ENCODE measurements at places on chromosomes 12 and 14.
A peak's percentile ranks its signal among the peaks of the same experiment; 100 is the strongest.

GRCh38 chr12:84058136-84058535 is 854.5 kb downstream of the SLC6A15 start:
- H3K27ac ChIP-seq = no peak overlapping the region
- no peaks in the 10 kb centered on the region for H3K36me3 ChIP-seq
- no peaks in the 10 kb centered on the region for H3K4me1 ChIP-seq
- DNase-seq = no peak

DNA sequence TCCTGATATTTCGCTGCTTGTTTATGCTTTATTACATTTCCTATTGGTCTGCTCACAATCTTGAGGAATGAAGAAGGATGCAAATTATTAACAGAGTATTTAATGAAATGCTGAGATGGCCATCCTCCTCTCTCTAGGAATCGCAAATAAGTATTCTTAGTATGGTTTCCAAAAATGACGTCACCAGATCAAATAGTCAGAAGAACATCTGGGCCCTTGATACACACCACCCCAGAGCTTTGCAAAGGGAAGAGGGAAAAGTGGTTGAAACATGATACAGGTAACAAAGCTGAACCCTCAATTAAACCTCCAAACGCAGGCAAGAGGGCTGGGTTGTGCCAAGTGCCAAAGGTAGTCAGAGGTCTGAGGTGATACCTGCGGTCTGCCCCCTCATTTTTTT is 107.3 kb downstream of the BCL11B start:
- H3K36me3 ChIP-seq = peaks cover 6% of the 10 kb centered on the region
- H3K27ac ChIP-seq = no peak overlapping the region
- no peak overlapping the region for H3K4me3 ChIP-seq
- no peak for DNase-seq

GRCh38 chr12:12964255-12964654 is 12.3 kb upstream of the GPRC5D start:
- H3K36me3 ChIP-seq = no peaks in the 10 kb centered on the region
- no peak for DNase-seq
- H3K27me3 ChIP-seq = no peaks in the 10 kb centered on the region
- no peaks in the 10 kb centered on the region for H3K4me1 ChIP-seq
- no peak overlapping the region for H3K4me3 ChIP-seq

- H3K4me3 ChIP-seq = no peak overlapping the region
- no peak overlapping the region for H3K27ac ChIP-seq
- DNase-seq = no peak
- H3K36me3 ChIP-seq = peaks cover 61% of the 10 kb centered on the region
- peaks cover 19% of the 10 kb centered on the region for H3K4me1 ChIP-seq
These were observed 4.0 kb downstream of the AP1G2 start for GRCh38 chr14:23563473-23564180.

- peaks cover 11% of the 10 kb centered on the region for H3K4me1 ChIP-seq
- no peaks in the 10 kb centered on the region for H3K27me3 ChIP-seq
- H3K4me3 ChIP-seq = peak overlapping the region; percentile 91
These were observed 541 bp upstream of the RNU6-7 start for GRCh38 chr14:32201193-32201815.

- no peak for DNase-seq
- H3K4me1 ChIP-seq = no peaks in the 10 kb centered on the region
- peaks cover 8% of the 10 kb centered on the region for H3K27me3 ChIP-seq
These were observed 30.6 kb upstream of the TSPAN9 start for GRCh38 chr12:3046441-3047200.

DNA sequence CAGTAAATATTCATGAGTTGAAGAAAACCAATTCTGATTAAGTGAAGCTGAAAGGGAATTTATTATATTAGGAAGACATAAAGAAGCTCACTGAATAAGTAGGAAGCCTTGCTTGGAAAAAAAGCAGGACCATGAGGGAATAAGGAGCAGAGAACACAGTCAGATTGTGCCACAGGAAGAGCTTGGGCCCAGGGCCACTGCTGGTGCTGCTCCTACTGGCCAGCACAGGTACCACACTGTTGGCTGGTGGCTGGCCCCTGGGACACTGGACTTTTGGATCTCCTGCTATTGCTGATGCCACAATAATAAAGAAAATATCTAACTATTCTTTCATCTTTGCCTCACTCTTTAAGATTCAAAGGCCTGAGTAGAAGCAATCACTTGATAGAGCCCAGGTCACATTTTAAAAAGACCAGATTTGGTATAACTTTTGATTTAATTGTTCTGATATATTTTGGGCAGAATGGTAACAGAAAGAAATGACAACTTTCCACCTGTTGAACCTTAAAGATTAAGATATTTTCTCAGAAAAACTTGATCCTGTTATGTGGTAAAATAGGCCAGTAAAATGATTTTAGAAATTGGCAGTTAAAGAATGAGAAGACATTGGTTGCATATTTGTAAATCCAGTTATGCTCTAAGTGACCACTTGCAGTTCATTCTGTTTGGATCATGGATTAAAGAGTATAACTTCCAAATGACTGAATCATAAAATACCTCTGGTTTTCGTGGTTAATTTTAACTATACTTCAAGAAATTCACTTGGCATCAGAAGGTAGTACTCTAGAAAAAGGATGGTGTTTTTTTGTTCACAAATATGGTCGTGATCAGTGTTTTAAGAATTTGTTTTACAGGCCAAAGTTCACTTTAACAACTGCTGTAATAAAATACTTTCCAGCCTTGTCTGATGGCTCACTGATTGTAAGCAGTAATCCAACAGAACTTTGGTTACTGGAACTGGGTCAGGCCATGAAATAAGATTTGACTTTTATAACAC is 68.3 kb downstream of the DERA start:
- DNase-seq = no peak
- H3K4me1 ChIP-seq = no peaks in the 10 kb centered on the region
- H3K4me3 ChIP-seq = no peak overlapping the region
- no peaks in the 10 kb centered on the region for H3K27me3 ChIP-seq
- no peak overlapping the region for H3K27ac ChIP-seq

DNA sequence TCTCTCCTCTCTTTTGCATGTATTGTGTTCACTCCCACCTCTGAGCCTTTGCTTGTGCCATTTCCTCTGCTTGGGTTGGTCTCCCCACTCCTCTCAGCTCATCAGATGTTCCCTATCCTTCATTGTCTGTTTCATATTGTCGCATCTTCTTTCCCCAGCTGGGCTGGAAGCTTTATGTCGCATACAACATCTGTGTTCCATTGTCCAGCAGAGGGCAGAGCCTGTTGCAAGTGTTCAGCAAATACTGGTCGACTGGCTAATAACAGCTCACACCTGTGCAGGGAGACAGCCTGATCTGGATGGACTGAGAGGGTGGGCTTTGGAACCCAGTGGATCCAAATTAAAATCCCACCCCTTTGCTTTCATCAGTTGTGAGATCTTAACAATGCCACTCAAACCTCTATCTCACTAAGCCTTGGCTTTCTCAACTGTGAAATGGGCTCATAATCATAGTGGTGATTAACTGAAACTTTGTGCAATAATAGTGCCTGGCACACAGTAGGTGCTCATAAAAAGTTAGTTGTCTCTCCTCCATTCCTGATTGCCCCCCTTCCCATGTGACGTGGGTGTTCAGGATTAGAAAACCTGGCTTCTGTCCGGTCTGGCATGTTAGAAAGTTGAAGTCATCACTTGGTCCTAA is 75.8 kb downstream of the RIN3 start:
- no peak for DNase-seq
- H3K4me1 ChIP-seq = peaks cover 51% of the 10 kb centered on the region
- no peak overlapping the region for H3K4me3 ChIP-seq
- no peaks in the 10 kb centered on the region for H3K27me3 ChIP-seq
- no peaks in the 10 kb centered on the region for H3K36me3 ChIP-seq

- H3K36me3 ChIP-seq = no peaks in the 10 kb centered on the region
- H3K27me3 ChIP-seq = peaks cover 1% of the 10 kb centered on the region
- no peak for DNase-seq
These were observed 10.6 kb upstream of the LBHD2 start for GRCh38 chr14:103073367-103073875.

DNA sequence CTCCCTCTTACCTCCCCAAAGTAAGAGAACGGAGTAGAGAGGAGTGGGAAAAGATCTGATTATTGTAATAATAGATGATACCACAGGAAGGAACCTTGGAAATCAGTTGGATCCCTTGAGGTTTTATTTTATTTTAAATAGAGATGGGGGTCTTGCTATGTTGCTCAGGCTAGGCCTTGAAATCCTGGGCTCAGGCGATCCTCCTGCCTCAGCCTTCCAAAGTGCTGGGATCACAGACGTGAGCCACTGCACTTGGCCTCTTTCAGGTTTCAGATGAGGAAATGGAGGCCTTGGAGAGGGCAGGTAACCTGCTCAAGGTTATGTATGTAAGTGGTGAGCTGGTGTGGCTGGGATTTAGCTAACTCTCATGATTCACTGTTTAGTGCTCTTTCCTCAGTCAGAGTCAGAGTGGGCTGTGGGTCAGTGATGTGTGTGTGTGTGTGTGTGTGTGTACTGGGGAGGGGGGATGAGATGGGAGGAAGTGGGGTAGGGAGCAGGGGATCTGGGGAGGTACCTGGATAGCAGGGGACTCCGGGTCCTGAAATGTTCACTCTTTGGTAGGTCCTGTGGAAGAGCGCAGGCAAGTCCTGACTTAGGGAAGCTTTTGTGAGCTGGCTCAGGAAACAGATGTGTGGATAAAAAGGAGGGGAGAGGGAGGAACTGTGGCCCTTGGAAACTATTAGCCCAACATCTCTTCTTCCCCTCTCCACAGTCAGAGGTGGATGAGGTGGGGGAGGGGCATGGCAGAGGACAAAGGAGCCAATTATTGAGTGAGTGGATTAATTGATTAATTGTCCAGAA is 4.7 kb upstream of the CISTR start:
- no peak overlapping the region for H3K27ac ChIP-seq
- peaks cover 17% of the 10 kb centered on the region for H3K4me1 ChIP-seq
- DNase-seq = no peak
- H3K27me3 ChIP-seq = peaks cover 22% of the 10 kb centered on the region
- no peaks in the 10 kb centered on the region for H3K36me3 ChIP-seq

DNA sequence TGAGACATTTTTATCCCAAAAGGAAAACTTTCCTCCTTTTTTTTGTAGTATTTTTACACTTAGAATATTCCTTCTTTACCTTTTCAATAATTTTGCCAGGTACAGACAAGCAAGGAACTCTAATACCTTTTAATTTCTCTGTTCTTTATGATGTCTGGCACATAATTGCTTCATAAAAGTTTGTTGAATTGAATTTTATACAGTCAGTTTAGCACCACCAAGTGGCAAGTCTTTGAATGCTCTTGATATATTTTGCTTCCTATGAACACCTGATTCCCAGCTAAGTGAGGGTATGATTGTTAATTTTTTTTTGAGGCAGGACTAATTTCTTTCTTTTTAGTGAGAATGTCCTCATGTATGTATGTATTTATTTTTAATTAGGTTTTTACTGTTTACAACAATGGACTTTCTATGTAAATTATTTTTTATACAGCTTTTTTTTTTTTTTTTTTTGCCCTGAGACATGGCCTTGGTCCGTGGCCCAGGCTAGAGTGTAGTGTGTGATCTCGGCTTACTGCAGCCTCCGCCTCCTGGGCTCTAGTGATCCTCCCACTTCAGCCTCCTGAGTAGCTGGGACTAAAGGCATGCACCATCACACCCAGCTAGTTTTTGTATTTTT is 6.9 kb downstream of the TBC1D15 start:
- H3K36me3 ChIP-seq = peaks cover 12% of the 10 kb centered on the region
- no peak overlapping the region for H3K4me3 ChIP-seq
- no peak for DNase-seq
- no peaks in the 10 kb centered on the region for H3K27me3 ChIP-seq
- H3K27ac ChIP-seq = no peak overlapping the region

DNA sequence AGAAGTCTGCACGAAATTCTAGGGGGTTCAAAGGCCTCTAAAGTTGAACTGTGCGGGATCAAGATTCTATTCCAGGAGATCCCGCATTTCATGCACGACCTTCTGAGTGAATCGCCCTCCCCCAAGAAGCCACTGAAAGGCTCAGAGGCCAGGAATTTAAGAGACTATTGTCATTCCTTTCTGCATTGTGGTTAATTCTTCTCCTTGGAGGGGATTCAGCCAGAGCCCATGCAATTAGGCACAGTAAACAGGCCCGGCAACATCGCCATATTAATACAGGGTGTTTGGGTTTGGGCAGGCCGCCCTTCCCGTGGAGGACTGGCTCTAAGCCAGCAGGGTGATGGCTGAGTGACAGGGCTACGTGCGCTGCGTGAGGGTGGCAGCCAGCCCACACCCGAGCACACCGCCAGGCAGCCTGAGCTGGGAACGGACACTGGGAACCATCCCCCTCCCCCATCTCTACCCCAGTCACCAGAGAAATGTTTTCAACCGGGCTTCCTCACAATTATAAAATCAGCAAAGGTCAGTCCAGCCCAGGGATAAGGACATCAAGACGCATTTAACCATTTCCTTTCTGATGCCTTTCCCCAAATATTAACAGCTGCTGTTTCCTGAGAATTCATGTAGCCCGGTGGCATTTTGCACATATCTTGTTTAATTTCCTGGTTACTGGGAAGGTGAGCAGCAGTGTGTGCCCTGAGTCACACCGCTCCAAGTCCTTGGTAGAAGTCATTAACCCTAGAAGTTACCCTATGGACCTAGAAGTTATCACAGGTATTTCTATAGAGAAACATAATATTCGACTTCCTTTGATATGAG is 12.5 kb downstream of the EGLN3 start:
- no peak overlapping the region for H3K4me3 ChIP-seq
- no peaks in the 10 kb centered on the region for H3K27me3 ChIP-seq
- H3K36me3 ChIP-seq = no peaks in the 10 kb centered on the region
- H3K4me1 ChIP-seq = no peaks in the 10 kb centered on the region
- H3K27ac ChIP-seq = no peak overlapping the region

GRCh38 chr12:22287776-22288621 is 46.5 kb downstream of the ST8SIA1 start:
- H3K4me1 ChIP-seq = peaks cover 7% of the 10 kb centered on the region
- no peaks in the 10 kb centered on the region for H3K27me3 ChIP-seq
- no peak for DNase-seq

DNA sequence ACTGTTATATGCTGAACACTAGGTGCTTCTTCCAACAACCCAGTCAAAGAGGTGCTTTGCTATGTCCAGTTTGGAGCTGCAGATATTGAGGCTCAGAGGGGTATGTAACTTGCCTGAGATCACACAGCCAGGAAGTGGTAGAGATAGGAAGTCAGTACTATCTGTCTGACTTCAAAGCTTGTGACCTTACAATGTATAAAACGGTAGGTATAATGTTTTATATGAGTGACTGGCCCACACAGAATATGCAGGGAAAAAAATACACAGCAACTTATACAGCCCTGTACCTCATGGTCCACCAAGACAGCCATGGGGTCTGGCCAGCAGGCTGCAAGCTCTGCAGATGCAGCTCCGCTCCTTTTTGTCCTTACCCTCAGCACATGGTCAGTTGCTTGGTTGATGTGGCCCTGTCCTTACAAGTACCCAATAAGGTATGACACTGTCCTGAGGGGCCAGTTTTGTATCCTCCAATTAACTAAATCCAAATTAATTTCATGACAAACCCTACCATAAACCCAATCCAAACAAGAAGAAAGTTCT is 3.9 kb upstream of the KRT4 start:
- H3K36me3 ChIP-seq = no peaks in the 10 kb centered on the region
- H3K4me3 ChIP-seq = no peak overlapping the region
- DNase-seq = no peak
- H3K4me1 ChIP-seq = no peaks in the 10 kb centered on the region
- H3K27ac ChIP-seq = no peak overlapping the region
- H3K27me3 ChIP-seq = no peaks in the 10 kb centered on the region

- H3K4me1 ChIP-seq = no peaks in the 10 kb centered on the region
- H3K27me3 ChIP-seq = no peaks in the 10 kb centered on the region
- no peak for DNase-seq
- no peak overlapping the region for H3K27ac ChIP-seq
These were observed 118.9 kb downstream of the GARIN6 start for GRCh38 chr12:99766408-99766807.

- no peaks in the 10 kb centered on the region for H3K27me3 ChIP-seq
- no peaks in the 10 kb centered on the region for H3K36me3 ChIP-seq
- DNase-seq = no peak
- H3K4me1 ChIP-seq = no peaks in the 10 kb centered on the region
- H3K4me3 ChIP-seq = no peak overlapping the region
- no peak overlapping the region for H3K27ac ChIP-seq
These were observed 95.7 kb downstream of the PPM1A start for GRCh38 chr14:60344751-60345150.

Data from effector memory CD4-positive, alpha-beta T cell (primary cell).